Stimulated activated CD4-positive, alpha-beta T cell treated with anti-CD3 and anti-CD28 coated beads, Interleukin-4, amount 100 ng/mL, for 4 hours (primary cell): ENCODE measurements at places on chromosomes 2 and 18.
A peak's percentile ranks its signal among the peaks of the same experiment; 100 is the strongest.

GRCh38 chr18:72411261-72411660, 132.9 kb downstream of the CBLN2 start:
- no peak for DNase-seq

GRCh38 chr2:221969087-221969829, 329.5 kb downstream of the PAX3 start:
- no peak for DNase-seq

DNA sequence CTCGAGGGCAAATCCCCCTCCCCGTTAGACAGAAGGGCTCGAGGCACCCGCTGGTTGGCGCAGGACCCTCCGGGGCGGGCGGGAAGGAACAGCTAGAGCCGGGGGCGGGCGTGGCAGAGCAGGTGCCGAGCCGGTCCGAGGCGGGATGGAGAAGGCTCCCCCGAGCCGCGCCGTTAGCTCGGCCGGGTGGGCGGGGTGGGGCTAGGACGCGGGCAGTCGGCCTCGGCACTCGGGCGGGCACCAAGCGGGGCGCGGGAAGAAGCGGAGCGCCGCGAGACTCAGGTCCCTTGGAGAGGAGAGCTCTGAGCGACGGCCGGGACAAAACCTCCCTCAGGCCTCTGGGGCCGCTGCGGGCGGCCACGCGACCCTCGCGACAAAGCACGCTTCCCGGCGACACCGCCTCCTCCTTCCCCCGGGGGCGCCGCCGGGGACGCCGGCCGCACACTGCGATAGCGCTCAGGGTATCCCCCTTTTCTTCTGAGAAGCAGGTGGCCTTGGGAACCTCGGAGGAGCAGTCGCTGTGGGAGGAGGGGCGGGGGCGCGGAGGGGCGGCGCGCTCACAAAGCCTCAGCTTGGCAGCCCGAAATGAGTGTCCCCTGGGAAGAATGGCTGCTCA, 721 bp downstream of the FHOD3 start:
- no peak for DNase-seq

DNA sequence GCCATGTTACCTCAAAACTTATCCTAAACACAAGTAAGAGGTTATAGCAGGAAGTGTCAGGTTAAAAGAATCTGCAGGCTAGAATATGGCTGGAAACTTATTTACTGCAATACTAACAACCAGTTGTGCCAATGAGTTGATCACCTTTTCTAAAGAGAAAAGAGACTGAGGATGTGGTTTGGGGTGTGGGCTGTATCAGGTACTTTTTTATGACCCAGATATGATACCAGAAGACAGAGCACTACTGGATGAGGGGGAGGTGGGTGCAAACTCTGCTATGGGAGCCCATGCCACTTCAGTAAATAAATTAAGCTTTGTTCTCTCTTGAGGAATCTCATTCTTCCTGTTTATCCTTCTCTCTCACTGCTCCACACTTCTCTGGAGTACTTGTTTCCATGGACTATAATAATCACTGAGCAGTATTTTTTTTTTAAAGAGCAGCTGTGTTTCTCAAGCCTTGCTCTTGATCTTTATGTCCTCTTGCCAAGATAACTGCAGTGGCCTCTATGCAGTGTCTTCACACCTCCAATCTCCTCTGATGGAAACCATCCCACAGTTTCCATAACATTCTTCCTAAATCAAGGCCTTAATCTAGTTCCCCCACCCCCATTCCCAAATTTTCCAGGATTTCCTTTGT, 51.2 kb upstream of the NOSTRIN start:
- no peak for DNase-seq

- DNase-seq = no peak
Measured at GRCh38 chr2:122532481-122532880, 777.0 kb downstream of the TSN start.

- no peak for DNase-seq
Measured at GRCh38 chr2:114569166-114569565, 126.7 kb downstream of the DPP10 start.

- DNase-seq = no peak
Measured at GRCh38 chr18:38453880-38454279, 888.3 kb upstream of the CELF4 start.

GRCh38 chr2:43328832-43329231, 102.4 kb upstream of the ZFP36L2 start:
- DNase-seq = no peak

GRCh38 chr18:54995421-54996143, 36.3 kb upstream of the CCDC68 start:
- DNase-seq = no peak

GRCh38 chr18:13500869-13501542, 225.4 kb downstream of the FAM210A start:
- DNase-seq = no peak

- DNase-seq = no peak
Measured at GRCh38 chr2:238345297-238345968, 25.1 kb downstream of the TRAF3IP1 start.

DNA sequence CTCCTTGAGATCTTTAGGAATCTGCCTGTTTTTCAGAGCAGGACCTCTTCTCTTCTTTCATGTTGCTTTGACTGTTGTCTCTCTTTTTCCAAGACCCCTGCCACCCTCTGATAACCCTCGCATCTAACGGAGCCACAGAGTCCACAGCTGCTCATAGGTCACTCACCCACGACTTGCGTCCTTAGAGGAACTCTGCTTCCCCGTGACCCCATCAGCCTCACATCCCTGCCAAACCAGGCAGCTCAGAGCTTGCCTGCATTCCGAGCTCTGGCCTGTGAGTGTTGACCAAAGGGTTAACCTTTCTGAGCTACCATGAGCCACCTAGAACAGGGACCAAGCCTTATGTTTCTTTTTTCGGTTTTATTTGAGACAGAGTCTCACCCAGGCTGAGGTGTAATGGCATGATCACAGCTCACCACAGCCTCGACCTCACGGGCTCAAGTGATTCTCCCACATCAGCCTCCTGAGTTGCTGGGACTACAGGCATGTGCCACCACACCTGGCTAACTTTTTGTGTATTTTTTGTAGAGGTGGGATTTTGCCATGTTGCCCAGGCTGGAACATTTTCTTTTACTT, 36.4 kb downstream of the CABLES1 start:
- DNase-seq = no peak

- DNase-seq = peak; percentile 41
Measured at GRCh38 chr2:27071990-27072830, 756 bp upstream of the OST4 start.

DNA sequence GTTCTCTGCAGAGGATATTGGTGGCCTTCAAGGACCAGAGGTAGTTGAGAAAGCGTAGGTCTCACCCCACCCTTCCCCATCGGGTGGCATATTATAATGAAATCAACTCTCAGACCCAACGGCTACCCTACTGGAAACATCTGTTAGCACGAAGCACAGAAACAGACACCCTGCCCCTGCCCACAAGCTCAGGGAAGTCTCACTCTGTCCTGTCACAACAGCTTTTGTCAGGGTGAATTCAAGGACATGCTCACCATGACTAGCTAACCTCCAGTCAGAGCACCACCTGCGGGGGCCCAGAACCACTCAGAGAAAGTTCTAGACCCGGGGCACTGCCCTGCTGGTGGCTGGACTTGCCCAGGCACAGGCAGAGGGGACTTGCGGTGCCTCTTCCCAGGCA, 3.5 kb upstream of the B3GNT7 start:
- no peak for DNase-seq

- DNase-seq = no peak
Measured at GRCh38 chr2:100051253-100051652, 91.1 kb downstream of the AFF3 start.

DNA sequence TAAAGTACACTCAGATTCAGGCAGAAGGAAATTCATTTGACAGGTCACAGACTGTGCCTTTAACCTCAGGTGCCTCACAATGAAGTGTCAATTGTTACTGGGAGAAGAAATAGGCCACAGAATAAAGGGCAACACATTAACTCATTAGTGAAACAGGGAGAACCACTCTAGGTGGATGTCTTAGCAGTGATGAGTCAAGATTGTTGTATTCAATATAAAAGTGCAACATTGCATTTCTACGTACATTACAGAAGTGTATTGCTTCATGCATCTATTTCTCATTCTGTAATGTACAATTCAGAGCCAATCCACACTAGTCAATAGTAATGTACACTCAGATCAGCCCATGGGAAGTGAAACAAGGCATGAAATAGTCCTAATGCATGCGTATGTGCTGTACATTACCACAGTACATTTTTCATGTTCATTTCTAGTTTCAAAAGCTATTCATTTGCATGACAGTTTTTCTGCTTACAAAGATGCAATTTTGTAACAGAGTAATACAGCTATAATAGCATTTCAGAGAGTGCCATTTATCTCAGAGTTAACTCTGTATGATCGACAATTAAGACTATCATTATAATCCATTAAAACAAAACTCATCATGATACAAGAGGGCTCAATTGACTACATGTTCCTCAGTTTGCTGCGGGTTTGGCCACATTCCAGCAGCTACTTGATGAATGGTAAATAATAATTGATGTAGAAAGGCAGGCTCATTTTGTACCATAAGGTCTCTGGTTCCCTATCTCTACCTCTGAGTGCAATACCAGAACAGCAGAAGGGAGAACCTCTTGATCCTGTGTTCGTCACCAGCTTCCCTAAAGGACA, 12.2 kb upstream of the ARL5A start:
- no peak for DNase-seq

GRCh38 chr2:58447586-58447985, 206.5 kb upstream of the FANCL start:
- DNase-seq = no peak

DNA sequence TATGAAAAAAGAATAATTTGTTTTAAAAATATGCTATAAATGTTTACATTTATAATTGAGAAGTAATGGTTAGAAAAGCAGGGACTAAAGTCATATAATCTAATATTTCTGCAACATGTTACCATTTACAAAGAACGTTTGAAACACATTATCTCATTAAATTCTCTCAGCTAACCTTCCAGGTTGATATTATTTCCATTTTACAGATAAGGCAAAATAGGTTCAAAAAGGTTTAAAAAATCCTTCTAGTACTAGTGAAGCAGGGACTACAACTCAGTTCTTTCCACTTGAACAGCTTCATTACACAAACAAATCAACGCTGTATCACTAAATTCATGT, 875 bp downstream of the FASTKD1 start:
- no peak for DNase-seq

- no peak for DNase-seq
Measured at GRCh38 chr18:6732952-6733351, 3.4 kb downstream of the ARHGAP28 start.

DNA sequence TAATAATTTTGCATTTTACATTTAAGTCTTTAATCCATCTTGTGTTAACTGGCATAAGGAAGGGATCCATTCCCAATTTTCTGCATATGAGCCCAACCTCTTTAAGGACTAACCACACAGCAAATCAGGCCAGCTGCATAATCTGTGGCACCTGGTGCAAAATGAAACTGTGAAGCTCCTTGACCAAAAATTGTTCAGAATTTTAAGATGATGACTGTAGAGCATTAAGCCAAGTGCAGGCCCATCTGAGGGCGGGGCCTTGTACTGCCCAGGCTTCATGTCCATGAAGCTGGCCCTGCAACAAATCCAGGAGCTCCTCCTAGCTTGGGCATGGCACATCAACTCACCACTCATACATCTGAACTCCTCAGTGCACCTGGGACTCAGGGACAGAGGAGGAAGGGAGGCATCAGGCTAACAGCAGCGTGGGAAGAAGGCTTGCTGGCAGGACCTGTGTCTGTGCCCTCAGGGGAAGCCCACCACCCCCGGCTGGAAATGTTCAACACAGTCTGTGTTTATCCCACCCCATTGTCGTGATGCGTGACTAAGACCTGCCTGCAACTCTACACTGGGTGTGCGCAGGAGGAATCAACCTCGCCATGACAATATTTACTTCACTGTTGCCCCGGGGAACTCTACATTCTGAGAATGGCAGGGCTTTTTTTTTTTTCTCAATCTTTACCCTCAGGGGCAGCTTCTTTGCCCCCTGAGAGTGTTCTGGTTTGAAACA, 128.9 kb upstream of the SIX2 start:
- DNase-seq = no peak

- no peak for DNase-seq
Measured at GRCh38 chr18:78696698-78697435, 282.8 kb upstream of the SALL3 start.

DNA sequence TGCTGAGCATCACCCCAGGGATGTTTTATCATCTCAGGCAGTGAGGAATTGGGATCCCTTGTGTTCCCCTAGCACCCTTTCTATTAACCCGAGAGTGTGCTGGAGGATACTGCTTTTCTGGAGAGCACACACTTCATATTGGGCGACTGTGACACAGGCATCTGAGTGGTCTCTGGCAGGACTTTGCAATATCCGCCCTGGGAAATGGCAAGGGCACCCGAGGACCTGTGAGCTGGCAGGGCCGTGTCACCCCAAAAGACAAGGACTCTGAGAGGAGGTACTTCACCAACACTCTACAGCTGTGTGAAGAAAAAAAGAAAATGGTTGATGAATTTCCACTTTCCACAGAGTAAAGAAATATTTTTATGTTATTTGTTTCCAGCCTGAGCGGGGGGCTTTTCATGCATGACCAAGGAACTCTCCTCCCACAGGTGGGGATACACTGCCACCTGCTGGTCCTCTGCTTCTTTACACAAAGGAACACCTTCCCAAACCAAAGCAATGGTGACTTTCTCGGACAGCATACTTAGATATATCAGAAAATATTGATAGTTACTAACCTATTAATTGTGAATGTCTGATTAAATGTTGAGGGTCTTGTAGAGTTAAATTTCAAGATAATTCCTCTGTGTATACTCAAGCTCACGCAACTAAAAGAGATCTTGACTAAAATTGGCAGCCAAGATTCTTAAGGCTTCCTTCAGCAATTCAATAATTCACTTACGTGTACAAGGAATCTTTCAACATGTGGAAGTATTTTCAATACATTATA, 45.9 kb upstream of the REG3G start:
- DNase-seq = no peak
